Osteoblast (primary cell): ENCODE measurements at places on chromosomes 6 and 20. TPM values are rescaled to one million over a fixed set of nuclear protein-coding genes. Genes with fewer than 3 reads are reported as not detected.

GRCh38 chr6:138638604-138639003, 135.0 kb upstream of the CCDC28A start:
- no peak for DNase-seq
- H3K4me3 ChIP-seq = no peak overlapping the region
- no peaks in the 10 kb centered on the region for H3K36me3 ChIP-seq
- no peak overlapping the region for H3K27ac ChIP-seq
- H3K4me1 ChIP-seq = no peaks in the 10 kb centered on the region

- no peak overlapping the region for H3K27ac ChIP-seq
- H3K4me3 ChIP-seq = no peak overlapping the region
- DNase-seq = peak; percentile 81
- H3K36me3 ChIP-seq = no peaks in the 10 kb centered on the region
Observed at GRCh38 chr6:107800564-107801164, 23.4 kb downstream of the SCML4 start.

- H3K4me1 ChIP-seq = no peaks in the 10 kb centered on the region
- no peak for DNase-seq
- no peak overlapping the region for H3K4me3 ChIP-seq
- H3K27ac ChIP-seq = no peak overlapping the region
- no peaks in the 10 kb centered on the region for H3K27me3 ChIP-seq
Observed at GRCh38 chr20:52432740-52433139, 241.2 kb upstream of the ZFP64 start.

DNA sequence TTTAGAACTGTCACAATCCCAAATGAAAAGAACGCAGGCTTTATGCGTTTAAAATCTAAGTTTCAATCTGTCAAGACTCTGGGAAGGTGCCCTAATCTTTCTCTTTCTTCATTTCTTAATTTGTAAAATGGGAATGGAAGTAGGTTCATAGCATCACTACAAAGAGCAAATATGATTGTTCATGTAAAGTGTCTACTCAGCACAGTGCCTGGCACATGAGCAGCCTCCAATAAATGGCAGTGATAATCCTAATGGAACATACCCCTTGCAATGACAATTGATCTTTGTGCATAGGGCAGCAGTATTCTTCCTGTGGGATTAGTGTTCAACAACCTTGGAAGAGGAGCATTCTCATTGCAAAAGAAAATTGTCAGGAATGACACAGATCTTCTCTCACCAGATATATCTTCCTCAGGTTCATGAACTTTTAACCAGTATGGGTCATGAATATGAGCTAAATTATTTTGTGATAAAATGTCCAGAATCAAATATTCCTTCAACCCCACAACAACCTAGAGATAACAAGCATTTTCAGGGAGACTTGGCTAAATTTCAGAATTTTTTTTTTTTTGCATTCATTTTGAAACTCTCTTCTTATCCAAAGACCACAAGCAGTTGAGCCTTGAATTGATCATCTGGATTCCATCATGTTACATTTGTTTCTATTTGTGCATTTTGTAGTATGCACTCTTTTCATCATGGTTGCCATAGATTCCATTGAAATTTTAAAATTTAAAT, 149.1 kb downstream of the TBX18 start:
- DNase-seq = no peak
- no peak overlapping the region for H3K4me3 ChIP-seq
- peaks cover 17% of the 10 kb centered on the region for H3K4me1 ChIP-seq
- H3K27ac ChIP-seq = no peak overlapping the region
- no peaks in the 10 kb centered on the region for H3K27me3 ChIP-seq
- no peaks in the 10 kb centered on the region for H3K36me3 ChIP-seq

DNA sequence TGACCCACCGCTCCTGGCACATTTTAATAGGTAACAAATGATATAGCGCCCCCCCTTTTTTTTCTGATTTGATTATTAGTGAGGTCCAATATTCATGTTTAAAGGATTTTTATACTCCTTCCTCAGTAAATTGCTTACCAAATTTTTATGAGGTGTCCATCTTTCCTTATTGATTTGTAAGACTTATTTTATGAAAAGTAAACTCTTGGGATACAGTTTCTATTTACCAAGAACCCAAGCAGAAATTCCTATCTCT, 25.1 kb downstream of the TRIM27 start:
- H3K27ac ChIP-seq = peak overlapping the region; percentile 95
- no peak overlapping the region for H3K4me3 ChIP-seq
- H3K4me1 ChIP-seq = peaks cover 14% of the 10 kb centered on the region
- H3K36me3 ChIP-seq = peaks cover 31% of the 10 kb centered on the region
- H3K27me3 ChIP-seq = no peaks in the 10 kb centered on the region

GRCh38 chr6:30135757-30136156, at the start of gene TRIM40:
Gene TRIM40 (plus strand): TSS chr6:30136140. CDS start chr6:30137037, 897 bp downstream.
- no peak within 1 kb of the TSS for H3K27ac ChIP-seq
- no peak within 1 kb of the TSS for H3K4me3 ChIP-seq
- H3K4me1 ChIP-seq = peaks cover 2% of the 10 kb centered on the region
- H3K27me3 ChIP-seq = peaks cover 55% of the 10 kb centered on the region

GRCh38 chr6:131349199-131349598, 213.9 kb downstream of the AKAP7 start:
- H3K4me1 ChIP-seq = no peaks in the 10 kb centered on the region
- H3K27me3 ChIP-seq = peaks cover 4% of the 10 kb centered on the region
- no peak overlapping the region for H3K27ac ChIP-seq
- no peak overlapping the region for H3K4me3 ChIP-seq

GRCh38 chr6:18213439-18213838, 50.9 kb downstream of the DEK start:
- no peak overlapping the region for H3K27ac ChIP-seq
- DNase-seq = no peak
- peaks cover 21% of the 10 kb centered on the region for H3K36me3 ChIP-seq
- no peak overlapping the region for H3K4me3 ChIP-seq
- H3K4me1 ChIP-seq = peaks cover 9% of the 10 kb centered on the region

- no peaks in the 10 kb centered on the region for H3K27me3 ChIP-seq
- DNase-seq = no peak
- H3K27ac ChIP-seq = no peak overlapping the region
- no peak overlapping the region for H3K4me3 ChIP-seq
Observed at GRCh38 chr6:36119209-36119608, 11.1 kb upstream of the MAPK13 start.

The C6orf132 gene
- 2.9 TPM in 2 replicates for total RNA-seq

The DDO gene
- 3.6 and 5.9 TPM in 2 replicates for total RNA-seq

The MUC22 gene
- not detected in 2 replicates for total RNA-seq

The PLN gene
- 0.36 and 0.59 TPM in 2 replicates for total RNA-seq
